ENCODE measurements at places on chromosomes 7 and 10. TPM values are rescaled to one million over a fixed set of nuclear protein-coding genes. Genes with fewer than 3 reads are reported as not detected.

GRCh38 chr10:78505657-78506056, 472.0 kb downstream of the RPS24 start:
- DNase-seq, result no peak

GRCh38 chr7:33886149-33886623, 19.2 kb upstream of the BMPER start:
- no peak for DNase-seq

DNA sequence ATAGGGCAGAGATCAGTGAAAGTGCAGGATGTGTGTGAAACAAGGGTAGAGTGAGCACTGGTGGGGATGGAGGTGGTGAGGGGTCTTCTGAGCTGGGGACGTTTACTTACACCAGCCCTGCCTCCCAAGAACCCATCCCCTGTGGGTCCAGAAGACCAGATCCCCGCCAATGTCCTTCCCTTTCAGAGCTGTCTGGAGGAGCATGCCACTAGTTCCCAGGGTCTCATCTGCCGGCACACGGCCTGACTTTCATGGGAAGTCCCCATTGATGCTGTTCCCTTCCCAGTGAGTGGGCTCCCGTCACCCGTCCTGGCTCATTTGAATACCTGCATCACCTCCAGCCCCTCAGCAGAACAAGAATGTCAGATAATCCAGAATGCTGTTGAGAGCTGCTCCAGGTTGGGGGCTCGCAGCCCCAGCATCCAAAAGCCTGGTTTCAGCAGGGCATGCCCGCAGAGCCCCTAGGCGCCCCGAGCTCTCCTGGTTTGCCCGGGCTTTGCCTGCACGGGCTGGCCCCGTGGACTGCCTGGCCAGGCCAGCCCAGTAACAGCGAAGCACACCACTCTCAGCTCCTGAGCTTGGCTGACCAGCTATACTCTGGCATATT, 246.7 kb downstream of the MGMT start:
- DNase-seq, result no peak

Gene ITGA8
- not detected for total RNA-seq

- no peak for DNase-seq
These were observed 432.7 kb upstream of the VSTM2A start for GRCh38 chr7:54109501-54109900.

DNA sequence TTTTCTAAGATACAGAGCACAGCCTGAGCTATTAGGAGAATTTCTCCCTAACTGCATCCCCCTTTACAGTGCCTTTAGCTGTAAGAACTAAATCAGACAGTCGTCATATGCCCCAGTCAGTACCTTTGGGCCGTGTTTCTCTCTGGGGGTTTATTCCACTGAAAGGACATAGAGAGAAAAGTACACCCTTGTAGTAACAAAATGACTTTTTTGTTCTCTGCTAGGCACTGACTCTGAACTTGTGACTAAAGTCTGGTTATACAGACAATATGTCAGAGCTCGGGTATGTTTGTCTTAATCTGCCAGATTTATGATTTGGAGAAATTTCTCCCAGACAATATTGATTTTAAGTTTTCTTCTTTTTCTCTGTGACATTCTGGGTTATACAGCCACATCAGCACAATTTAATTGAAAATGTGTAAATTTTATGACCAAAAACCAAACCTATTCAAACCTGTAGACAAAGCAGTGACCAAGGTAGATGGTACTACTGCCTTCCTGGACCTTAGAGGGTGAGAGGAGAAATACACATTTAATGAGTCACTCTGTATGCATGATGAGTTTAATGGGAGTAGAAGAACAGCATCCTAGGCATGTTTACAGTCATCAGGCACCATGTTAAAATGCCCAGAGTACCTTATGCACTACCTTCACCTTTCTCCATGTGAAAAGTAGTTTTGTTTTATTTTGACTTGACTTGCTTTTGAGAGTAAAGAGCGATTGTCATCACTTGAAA, 156.1 kb upstream of the PLXDC2 start:
- DNase-seq, result peak; percentile 16

DNA sequence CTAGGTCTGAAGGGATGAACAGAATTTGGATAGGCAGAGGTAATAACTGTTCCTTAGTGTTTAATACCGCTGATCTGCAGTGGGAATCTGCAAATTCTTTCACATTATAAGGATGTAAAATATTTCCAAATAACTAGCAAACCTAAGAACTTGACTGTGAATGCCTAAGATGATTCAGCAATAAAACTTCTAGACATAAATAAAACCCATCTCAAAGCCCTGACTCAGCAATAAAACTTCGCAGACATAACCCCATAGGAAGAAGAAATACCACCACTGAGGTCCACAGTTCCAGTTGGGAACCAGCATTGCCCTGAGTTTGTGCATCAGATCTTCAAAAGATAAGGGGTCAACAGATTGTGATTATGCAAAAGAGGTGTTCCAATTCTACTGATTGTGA, 354.2 kb downstream of the GFRA1 start:
- no peak for DNase-seq

GRCh38 chr10:118926903-118927302, 102.6 kb upstream of the NANOS1 start:
- DNase-seq, result no peak

DNA sequence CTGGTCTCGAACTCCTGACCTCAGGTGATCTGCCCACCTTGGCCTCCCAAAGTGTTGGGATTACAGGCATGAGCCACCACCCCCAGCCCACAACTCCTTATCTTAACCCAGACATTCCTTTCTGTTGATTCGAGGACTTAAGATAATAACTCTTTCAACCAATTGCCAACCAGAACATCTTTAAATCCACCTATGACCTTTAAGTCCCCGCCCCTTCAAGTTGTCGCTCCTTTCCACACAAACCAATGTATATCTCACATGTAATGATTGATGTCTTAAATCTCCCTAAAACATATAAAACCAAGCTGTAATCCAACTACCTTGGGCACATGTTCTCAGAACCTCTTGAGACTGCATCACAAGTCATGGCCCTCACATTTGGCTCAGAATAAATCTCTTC, 7.8 kb upstream of the ANKRD2 start:
- no peak for DNase-seq

Gene PRR15
- total RNA-seq, result not detected

Gene CTTNBP2
- total RNA-seq, result 46.3 TPM

DNA sequence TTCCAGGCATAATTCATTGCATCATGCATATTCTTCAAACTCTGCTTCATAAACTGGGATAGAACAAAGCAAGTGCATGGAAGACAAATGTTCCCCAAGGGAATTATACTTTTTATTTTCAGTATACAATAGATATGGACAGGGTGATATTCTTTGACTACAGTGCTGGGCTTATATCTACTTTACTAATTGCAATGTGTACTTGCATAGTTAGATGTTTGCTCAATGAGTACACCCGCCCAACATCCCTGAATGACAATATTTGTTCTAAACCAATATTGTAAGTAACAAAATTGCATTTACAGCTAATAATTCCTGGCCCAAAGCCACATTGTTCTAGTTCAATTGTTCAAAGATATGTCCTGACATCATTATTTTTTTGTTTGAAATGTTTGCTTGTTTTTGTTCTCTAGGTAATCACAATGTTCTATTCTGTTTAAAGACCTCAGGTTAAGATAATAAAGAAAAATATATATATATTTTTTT, 171.4 kb downstream of the PTN start:
- DNase-seq, result no peak

DNA sequence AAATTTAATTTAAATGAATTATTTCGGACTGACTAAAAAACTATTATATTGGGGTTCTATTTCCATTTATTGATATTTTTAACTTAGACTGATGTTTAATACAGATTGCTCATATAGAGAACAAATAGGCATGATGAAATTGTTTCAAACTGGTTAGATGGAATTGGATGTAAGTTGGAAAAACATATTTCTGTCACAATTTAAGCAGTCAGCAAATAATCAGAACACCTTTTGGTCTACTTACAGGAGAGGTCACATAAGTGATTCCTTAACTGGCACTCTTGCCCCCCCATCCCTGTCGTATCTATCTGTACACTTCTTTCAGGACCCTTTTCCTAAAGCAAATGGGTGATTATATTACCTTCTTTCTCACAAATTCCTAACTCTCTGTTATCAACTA, 138.4 kb downstream of the PLXDC2 start:
- no peak for DNase-seq

DNA sequence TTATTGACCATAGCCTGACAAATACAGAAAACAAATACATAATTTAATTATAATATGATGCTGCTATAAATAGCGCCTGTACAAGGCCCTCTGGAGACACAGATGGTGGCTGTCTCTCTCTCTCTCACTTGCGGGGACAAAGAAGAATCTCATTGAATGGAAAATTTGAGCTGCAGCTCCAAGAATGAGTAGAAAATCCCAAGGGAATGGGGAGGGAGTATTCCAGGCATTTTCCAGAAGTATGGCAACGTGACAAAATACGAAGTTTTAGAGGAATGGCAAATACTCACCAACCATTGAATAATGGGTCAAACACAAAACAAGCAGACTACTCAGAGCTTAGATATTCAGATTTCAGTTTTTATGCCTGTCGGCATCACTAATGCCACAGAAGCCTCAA, 179.9 kb downstream of the NRP1 start:
- no peak for DNase-seq

DNA sequence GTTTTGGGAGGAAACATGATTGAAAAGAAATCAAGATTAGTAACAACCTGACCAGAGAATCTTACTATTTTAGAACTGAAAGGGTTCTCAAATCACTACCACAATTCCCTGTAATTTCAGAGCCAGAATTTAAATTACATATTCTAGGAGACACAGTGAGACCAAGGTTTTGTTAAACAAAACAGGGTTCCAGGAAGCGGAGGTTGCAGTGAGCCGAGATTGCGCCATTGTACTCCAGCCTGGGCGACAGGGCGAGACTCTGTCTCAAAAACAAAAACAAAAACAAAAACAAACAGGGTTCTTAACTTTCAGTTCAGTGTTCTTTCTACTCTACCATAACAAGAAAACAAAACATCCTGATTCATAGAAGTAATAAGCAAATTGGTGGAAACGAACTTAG, 57.6 kb downstream of the SNX13 start:
- DNase-seq, result no peak

DNA sequence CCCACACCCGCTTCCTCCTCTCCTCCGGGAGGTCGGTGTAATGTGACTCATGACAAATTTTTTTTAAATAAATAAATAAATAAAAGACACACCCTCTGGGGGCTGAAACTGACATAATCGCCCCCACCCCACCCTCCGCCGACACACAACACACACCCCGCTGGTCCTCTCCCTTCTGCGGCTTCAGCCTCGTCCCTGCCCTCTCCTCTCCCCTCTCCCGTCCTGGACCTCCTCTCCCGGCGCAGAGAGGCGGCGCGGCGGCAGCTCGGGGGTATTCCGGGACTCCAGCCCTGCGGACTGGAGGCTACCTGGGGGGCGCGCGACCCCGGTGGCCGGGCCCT, 686 bp downstream of the ABI1 start:
- DNase-seq, result peak; percentile 48

DNA sequence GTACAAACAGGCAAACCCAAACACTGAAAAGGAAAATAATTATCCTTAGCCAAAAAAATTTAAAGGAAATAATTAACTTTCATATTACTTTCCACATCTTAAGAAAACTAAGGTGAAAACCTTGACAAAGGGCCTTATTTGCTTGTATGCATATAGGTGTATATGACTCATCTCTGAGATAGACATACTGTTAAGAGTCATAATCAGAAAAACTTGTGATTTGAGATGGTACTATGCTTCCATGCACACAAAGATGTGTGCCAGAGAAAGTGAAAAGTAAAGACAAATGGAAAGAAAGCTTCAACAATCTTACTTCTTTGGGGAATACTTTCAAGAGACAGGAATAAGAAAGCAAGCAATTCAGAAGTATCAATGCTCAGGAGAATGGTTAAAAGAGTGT, 3.3 kb upstream of the CACNA2D1 start:
- DNase-seq, result no peak

Gene CUBN
- 7.8 TPM for total RNA-seq

Gene BLNK
- not detected for total RNA-seq

Gene LAMB4
- total RNA-seq, result 0.32 TPM

Gene MDFIC
- 30.8 TPM for total RNA-seq

- DNase-seq, result no peak
These were observed 28.1 kb downstream of the LRRC4 start for GRCh38 chr7:128003167-128003566.

GRCh38 chr7:44534087-44534486, 7.0 kb downstream of the NPC1L1 start:
- DNase-seq, result no peak

Gene NKX2-3
- total RNA-seq, result 0.19 TPM

Gene IKZF1
- total RNA-seq, result not detected

GRCh38 chr7:55024776-55025175, 6.0 kb downstream of the EGFR start:
- DNase-seq, result no peak
